ENCODE measurements at places on chromosomes 7 and 10.

- DNase-seq = no peak
These were observed 80.7 kb upstream of the CXCL12 start for GRCh38 chr10:44465401-44466115.

- DNase-seq = no peak
These were observed 122.7 kb downstream of the KCNMA1 start for GRCh38 chr10:77514870-77515269.

DNA sequence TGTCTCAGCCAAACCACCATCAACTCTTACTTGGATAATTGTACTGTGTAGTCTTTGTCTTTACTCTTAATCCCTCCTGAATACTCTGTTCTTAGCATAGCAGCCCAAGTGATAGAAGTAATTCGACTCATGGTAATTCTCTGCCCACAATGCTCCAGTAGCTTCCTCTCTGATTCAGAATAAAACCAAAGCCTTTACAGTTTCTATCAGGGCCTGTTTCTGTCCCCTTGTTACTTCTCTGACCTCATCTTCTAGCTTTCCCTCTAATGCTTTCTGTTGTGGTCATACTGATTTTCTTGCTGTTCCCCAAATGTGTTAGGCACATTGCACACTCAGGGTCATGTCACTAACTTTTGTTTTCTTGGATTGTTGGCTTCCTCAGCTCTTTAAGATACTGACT lies 8.0 kb downstream of the ZNF518A start:
- no peak for DNase-seq

GRCh38 chr7:100443096-100443840 lies 7.0 kb upstream of the PPP1R35 start:
- DNase-seq = no peak

DNA sequence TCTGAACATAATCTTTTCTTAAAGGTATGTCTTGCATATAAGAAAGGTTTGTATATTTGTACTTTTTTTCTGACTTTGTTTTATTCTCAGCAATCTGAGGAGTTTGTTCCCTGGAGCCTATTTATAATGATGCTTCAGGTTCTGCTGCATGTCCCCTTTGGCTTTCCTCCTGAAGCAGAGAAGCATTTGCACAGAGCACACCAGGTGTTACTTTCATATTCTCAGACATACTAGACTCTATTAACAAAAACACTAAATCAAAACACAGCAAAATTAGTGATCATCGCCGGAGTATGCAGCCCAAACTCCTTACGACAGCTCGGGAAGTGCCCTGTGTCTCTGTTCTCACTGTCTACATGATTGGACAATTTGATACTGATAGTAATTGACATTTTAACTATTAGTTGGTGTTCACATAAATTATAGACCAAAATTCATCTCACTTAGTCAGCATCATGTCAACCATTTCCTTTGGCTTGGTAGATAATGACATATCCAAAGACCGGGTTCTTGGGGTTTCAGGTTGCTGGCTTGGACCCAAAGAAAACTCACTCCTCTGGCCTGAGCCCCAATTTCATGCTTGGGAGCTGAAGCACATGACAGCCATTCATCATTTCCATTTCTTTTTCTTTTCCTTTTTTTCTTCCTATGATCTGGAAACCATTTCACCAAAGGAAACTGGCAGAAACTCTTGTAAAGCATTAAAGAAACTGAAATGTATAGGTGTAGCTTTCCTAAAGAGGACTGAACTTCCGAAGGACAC lies 400.1 kb upstream of the NRP1 start:
- DNase-seq = no peak

DNA sequence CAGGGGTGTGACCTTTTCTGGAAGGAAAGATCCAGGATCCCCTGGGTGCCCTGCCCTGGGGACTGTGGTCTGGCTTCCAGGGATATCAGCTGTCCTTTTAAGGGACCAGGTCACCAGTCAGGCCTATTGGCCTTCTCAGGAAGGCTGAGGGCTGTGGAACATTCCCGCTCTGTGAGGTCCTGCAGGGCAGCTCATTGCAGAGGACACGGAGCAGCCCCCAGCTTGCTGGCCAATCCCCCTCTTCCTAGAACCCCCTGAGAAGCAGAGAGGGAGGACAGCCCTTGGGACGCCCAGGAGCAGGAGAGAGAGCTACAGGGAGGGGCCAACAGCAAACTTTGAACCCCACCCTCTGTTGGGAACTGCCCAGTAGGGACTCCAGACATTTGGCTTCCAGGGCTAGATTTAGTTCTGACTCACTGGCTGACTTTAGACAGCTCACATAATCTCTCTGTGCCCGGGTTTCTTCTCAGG lies 67.9 kb upstream of the COL13A1 start:
- DNase-seq = peak; percentile 58

- no peak for DNase-seq
These were observed 10.8 kb downstream of the GIMAP6 start for GRCh38 chr7:150621376-150621775.

DNA sequence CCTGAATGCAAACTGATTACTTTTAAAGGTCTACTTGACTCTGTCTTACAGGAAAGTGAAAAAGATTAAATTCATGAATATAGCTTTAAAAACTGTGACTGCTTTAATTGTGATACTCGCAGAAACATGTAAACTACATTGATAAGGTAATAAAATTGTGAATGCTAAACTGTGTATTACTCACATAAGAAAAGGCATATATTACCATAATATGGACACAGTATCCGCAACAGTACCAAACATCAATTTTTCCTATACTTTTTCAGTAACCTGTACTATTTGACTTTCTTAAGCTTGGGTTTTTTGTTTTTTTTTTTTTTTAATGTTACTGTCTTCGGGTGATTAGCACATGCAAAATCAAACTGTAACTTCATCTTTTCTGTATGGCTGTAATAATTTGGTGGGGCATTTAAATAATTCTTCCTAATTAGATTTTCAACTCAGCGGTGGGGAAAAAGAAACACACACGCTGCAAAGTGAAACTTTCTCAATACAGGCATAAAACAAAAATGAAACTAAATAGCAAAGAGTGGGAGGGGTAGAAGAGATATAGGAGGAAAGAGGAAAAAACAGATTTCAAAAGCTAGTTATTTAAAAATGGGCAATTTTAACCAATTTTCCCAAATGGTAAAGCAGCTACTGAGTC lies 23.2 kb downstream of the NT5C3A start:
- no peak for DNase-seq

DNA sequence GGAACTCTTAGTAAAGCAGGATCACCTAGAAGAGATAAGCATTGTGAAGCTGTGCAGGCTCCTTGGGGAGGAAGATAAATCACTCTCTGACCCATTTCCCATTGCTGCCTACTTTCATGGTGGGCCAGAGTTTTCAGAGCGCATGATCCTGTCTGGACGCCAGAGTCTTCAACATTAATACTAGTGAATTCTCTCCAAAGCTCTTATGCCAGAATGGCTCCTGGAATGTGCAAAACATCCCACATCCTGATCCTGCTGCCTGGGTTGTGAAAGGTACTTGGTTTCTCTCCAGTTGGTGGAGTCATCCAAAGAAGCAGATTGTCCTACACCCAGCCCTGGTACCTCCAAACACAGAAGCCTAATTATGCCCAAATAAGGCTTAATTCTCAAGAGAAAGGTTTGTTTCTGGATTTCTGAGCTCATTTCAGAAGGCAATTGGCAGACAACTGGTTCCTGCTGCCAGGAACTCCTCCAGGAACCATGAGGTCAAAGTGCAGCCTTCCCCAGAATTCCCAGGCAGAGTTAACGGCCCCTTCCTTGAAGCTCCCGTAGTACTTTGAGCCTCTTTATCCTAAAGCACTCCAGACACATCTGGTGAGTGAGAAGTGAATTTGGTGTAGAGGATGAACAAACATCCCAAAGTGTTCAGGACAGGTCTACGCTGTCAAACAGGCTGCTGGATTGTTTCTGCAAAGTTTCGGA lies 495.2 kb downstream of the PLXNA4 start:
- no peak for DNase-seq

DNA sequence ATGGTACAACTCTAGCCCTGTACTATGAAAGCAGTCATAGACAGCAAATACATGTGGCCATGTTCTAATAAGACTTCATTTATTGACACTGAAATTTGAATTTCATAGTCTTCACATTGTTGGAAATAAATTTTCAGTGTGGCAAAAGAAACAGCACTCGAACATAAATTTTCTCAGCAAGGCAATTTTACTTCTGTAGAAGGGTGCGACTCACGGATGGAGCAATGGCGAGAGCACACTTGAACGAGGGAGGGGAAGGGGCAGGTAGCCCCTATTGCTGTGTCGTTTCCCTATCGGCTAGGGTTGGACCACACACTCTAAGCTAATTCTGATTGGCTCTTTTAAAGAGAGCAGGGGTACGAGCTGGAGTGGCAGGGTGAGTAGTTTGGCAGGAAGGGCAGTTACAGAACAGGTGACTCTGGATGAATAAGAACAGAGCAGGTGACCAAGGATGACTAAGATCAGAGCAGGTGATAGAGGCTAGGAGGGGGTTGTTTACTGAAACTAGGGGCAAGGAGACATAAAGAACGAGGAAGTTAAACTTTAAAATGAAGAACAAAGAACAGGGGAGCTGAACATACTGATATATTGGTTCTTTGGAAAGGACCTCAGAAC lies 52.0 kb downstream of the LRRC4 start:
- DNase-seq = no peak

GRCh38 chr7:147079921-147080420 lies 963.4 kb downstream of the CNTNAP2 start:
- DNase-seq = no peak

GRCh38 chr10:123512901-123513775 lies 153.0 kb upstream of the GPR26 start:
- DNase-seq = no peak

- no peak for DNase-seq
These were observed 117.9 kb upstream of the STARD3NL start for GRCh38 chr7:38060116-38060515.

DNA sequence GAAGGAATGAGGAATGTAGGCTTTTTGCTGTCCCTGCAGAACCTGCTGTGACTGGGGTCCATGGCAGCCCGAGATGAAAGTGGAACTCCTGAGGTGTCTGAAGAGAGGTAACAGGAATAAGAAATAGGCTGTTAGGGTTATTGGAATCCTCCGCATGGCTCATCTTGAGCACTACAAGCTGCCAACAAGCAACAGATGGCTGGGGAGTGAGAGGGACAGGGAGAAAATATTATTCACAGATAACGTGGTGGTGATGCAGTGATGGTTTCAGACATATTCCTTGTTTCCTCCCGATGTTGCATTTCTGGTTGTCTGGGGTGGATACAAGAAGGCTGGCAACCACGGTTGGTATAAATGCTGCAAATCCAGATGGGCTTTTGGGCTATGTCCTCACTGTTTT lies 46.1 kb downstream of the AP3M1 start:
- DNase-seq = no peak

DNA sequence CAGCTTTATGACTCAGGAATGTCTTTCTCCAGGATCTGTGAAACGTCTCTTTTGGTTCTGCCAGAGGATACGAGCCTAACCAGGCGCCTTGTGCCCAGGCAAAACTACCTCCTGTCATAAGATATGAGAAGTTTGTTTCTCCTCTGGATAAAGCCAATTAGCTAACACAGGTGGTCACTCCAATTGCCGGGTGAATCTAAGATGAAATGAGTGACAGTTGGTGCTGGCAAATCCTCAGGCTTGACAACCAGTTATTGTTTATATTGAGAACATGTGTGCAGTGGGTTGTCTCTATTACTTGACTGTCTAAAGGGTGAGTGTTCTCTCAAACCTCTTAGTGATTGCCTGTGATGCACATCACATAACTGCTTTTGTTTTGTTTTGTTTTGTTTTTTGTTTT lies 449.1 kb downstream of the XPNPEP1 start:
- no peak for DNase-seq

DNA sequence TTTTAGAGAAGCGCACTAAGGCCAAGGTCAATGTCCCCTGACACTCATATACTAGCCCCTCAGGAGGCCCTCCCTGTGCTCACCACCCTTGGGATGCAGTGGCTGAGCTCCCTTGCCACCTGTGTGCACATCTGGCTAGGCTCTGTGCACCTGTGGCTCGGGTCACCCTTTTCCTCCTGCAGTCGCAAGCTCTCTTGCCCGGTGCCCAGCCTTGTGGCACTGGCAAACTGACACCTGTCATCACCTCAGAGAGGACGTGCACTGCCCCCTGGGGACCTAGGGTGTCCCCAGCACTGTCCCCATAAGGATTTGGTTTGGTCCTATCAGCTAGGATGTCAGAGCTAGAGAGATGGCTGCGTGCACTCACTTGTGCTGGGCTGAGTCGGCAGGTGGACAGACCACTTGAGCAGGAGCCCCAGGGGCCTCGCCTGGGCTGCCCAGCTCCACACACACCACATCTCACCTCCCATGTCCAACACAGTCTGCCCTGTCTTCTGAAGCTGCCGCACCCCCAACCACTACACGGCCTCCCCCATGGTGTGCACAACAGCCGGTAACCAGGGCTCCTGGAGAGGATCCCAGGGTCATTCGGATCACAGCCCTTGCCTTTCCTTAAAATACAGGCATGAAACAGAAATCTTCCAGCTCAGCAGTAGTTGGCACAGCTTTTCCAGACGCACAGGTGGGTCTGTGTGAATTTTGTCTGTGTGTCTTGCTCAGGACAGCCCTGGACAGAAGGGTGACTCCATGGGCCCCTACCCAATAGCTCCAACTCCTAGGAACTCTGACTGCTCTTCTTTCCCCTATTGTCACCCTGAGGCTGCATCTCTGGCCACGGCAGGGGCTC lies 111.0 kb downstream of the GRID1 start:
- DNase-seq = no peak

DNA sequence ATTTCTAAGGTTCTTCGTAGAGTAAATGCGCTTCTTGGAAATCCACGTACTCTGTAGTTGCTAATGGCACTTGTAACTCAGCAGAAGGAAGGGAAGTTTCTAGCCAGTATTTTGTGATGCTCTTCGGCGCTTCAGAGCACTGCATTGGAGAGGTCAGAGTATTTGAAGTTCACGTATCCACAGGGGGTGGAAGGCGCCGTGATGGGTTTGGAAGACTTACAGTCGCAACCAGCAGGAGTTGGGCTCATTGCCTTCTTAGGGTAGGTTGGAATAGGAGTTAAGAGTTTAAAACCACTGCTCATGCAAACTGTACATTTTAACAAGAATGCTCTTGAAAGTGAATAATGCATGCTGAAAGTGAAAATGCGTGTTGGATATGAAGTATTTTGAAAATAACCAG lies 49.1 kb downstream of the SHH start:
- no peak for DNase-seq

GRCh38 chr7:127396184-127396583 lies 3.7 kb upstream of the ZNF800 start:
- peak; percentile 10 for DNase-seq
